ENCODE measurements at places on chromosomes 7 and 10.

DNA sequence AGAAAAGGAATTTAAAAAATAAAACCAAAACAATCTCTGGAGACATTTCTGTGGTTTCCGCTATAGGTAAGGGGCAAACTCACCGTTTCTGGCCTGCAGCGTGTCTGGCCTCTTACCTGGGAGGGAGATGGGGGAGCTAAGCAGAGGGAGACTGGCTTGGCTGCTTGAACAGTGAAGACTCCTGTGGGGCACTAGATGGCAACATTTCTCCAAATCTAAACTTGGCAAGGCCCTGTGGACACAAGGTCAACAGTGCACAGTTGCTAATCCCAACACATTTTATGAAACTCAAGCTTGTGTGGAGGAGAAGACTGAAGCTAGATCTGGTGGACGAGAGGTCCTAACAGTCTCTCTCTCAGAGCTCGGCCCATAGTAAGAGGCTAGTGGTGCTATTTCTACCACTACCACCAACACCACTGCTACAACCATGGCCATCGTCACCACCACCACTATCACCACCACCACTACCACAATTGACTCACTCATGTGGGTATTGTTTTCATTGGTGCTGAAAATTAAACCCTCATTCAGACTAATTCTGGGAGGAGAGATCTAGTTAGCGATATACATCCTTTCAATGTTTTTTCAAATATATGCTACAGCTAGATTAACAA is 28.4 kb upstream of the CDHR3 start:
- DNase-seq: no peak

- DNase-seq: no peak
Observed at GRCh38 chr10:18240185-18240882, 100.1 kb downstream of the CACNB2 start.

- no peak for DNase-seq
Observed at GRCh38 chr10:131652438-131653139, 248.2 kb upstream of the PPP2R2D start.

DNA sequence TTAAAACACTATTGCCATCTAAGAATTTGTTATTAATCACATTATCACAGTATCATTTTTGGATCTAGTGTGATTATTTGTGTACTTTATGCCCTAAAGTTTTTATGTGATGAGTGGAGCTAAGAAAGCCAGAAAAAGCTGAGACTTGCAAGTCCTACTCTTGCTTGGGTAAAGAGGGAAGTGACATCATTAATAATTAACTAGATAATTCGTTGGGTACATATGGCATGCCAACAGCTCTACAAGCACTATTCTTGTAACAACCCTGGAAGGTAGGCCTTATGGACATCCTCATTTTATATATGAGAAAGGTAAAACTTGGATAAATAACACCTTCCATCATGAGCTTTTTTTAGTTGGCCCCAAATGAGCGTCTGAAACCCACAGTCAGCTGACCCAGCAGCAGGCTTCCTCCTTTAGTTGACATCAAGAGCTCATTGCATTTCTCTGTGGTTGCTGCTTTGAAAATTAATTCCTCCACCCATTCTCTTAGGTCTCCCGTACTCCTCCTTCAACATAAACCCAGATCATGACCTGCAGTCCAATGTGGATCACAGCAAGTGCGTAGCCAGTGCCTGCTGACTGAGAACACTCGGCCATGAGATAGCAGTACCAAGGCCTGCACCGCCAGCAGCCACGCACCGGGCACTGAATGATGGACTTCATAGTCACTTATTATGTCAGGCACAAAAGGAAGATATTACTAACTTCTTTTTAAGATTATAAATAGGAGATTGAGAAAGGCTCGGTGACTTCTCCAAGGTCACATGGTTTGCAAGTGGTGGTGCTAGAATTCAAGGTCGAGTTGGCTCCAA is 292.0 kb upstream of the AOAH start:
- no peak for DNase-seq

DNA sequence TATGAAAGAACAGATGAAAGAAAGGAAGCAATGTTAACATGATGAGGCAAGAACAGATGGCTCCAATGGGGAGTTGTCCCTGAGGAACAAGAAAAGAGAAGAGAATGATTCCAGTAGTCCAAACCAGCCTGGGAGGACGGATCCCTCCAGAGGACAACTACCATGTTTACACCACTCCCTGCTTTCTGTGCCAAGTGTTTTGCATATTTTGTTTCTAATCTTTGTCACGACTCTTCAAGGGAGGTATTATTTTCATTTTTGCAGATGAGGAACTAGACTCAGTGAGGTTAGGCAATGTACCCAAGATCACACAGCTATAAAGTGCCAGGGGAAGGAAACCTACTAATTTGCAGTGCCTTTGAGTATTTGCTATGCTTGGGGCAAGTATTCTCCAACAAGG is 116.2 kb downstream of the PARP12 start:
- DNase-seq: no peak

DNA sequence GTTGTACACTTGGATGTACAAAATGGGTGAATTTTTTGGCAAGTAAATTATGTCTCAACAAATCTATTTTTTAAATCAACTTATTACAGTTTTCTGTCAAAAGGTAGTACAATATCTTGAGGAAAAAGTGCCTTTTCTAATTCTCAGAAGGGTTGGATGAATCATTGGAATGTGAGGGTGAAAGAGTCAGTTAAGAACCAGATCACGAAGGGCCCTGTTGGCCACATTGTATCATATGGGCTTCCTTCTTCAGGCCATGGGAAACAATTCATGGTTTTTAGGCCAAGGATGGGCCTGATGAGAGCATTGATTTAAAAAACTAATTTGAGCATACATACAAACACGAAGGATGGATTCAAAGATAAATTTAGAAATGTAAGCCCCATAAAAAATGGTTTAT is 503.7 kb downstream of the TNS3 start:
- DNase-seq: no peak

DNA sequence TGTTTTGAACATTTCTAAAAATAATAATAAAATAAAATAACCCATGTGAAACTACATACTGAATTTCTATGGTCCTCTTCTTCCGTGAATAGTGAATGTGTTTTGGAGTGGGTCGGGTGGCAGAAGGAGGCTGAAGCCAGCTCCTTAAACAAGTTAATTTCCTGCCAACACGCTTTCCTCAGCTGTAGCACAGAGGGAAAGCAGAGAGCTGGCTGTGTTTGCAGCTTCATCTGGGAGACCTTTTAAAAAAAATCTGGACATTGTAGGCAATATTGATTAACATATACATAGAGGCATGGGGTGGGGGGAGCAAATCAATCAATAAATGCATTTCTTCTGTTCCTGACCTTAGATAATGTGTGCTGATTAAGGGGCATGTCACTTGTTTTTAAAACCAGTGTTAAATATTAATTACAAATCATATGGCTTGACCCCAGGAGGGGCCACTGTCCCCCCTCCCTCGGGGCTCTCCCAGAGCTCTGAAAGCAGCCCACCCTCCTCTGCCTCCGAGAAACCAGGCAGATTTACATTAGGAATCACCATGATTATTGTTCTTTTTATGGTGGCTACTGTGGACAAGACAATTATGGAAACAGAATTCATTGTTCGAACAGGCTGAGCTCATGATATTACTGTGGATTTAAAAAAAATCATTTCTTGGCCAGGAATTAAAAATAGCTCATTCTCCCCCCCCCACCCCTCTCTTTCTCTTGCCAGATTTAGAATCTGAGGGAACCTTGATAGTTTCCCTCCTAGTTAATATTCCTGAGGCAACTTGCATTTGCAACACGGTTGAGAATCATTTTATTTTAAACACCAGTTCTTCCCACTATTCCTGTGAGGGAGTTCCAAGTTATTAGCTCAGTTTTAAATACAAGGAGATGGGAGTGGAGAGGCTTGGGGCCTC is 100.5 kb upstream of the CARD11 start:
- DNase-seq: no peak

DNA sequence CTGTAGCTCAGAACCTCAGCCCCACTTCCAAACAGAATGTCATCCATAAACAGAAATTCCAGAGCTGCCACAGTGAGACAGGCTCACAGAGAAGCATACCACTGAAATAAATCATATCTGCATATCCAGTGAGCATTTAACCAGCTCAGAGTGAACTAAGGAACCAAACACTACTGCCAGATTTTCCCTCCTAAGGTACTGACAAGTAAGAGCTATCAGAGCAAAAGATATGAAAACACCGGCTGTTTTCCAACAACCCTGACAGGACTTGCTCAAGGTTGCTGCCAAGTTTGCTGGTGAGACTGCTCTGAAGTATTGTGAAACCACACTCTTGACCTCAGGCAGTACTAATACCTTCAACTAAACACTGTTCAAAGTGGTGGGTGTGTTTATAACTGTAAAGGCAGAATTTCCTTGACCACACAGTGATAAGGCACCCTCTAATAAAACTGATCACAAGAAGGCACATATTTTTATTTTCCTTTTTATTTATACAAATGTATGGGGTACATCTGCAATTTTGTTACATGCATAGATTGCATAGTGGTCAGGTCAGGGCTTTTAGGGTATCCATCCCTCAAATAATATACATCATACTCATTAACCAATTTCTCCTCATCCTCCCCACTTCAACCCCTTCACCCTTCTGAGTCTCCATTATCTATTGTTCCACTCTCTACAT is 18.3 kb downstream of the SGMS1 start:
- no peak for DNase-seq

- no peak for DNase-seq
Observed at GRCh38 chr7:124893140-124893827, 36.3 kb downstream of the POT1 start.

GRCh38 chr7:72032934-72033333 is 379.2 kb downstream of the CALN1 start:
- DNase-seq: no peak
